NCI-H526 (cell line): ENCODE measurements at places on chromosomes 4 and X.

DNA sequence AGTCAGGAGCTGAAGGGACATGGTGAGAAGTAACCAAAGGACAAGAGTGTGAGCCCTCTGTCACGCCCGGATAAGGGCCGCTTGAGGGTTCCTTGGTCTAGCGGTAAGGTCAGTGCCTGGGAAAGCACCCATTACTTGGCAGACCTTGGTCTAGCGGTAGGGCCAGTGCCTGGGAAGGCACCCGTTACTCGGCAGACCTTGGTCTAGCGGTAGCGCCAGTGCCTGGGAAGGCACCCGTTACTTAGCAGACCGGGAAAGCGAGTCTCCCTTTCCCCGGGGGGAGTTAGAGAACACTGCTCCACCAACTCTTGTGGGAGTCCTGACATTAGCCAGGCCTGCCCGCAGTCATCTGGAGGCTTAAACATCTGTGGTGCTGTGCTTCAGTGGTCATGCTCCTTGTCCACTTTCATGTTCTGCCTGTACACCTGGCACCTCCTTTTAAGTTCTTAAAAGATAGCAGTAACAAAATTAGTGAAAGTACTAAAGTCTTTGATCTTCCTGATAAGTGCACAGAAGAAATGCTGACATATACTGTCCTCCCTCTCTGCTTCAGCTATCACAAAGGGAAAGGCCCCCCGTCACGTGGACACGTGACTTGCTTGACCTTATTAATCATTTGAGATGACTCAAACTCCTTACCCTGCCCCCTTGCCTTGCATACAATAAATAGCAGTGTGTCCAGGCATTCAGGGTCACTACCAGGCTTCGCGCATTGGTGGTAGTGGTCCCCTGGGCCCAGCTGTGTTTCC, 9.3 kb upstream of the SEC24B start:
- DNase-seq: no peak

DNA sequence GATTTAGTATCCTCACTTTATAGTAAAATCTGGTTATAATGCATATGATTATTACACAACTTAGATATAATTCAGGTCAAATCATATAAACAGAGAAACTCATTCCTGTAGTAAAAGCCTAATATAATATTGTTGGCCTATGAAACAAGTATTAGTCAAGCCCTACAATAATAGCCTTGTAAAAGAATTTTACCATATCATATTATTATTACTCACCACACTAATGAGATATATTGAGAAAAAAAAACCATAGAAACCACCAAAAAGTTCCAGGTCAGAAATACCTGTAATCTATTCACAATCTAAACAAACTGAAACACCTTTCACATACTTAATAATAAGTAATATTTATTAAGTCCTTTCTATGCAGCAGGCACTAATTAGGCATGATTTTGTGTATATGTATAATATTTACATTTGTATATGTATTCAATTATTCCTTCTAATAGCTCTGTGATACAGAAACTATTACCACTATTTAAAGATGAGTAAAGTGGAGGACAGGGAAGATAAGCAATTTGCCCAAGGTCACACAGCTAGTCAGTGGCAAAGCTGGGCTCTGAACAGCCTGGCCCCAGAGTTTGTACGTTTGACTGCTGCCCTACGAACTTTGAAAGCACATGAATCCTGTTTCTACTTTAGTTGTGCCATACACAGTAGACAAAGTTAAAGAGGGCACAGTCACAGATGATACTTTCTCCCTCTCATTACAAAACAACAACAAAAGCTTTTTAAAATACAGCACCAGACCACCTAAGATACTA, 9.0 kb downstream of the ZNF827 start:
- DNase-seq: no peak

GRCh38 chrX:109384699-109385098, 97.2 kb downstream of the GUCY2F start:
- peak; percentile 26 for DNase-seq

- DNase-seq: no peak
Measured at GRCh38 chr4:73734530-73735001, 5.8 kb upstream of the CXCL8 start.

DNA sequence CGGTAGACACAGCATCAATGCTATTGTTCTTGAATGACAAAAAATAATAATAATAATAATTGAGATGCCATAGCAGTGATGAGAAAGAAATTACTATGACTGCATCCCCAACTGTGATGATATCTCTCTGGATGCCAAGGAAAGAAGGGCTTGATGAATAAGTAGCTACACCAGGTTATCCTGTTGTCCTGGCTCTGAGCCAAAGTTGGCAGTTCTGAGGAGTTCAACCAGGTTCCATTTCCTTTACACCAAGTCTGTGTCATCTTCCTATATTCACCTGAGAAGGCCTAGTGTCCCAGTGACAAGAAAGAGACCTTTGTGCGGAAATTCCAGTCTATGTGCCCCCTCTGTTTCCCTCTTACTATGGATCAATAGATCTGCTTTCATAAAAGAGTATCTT, 3.4 kb upstream of the MAML3 start:
- DNase-seq: no peak

DNA sequence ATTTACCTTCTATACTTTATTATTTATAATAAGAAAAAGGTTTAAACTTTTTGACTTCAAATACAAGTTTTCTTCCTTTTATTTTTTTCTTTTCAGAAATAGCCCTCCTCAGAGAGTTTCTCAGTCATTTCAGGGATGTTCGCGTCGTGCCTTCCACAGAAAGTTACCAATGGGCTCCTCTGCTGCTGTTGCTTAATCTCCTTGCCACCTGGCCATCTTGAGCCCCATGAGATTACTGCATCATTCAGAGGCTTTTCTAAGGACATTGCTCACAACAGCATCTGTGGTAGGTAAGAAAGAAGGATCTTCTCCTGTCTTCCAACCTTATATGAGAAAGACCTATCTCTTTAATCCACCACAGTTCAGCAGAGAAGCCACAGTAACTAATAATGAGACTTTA, 1361.9 kb upstream of the ADGRL3 start:
- no peak for DNase-seq

DNA sequence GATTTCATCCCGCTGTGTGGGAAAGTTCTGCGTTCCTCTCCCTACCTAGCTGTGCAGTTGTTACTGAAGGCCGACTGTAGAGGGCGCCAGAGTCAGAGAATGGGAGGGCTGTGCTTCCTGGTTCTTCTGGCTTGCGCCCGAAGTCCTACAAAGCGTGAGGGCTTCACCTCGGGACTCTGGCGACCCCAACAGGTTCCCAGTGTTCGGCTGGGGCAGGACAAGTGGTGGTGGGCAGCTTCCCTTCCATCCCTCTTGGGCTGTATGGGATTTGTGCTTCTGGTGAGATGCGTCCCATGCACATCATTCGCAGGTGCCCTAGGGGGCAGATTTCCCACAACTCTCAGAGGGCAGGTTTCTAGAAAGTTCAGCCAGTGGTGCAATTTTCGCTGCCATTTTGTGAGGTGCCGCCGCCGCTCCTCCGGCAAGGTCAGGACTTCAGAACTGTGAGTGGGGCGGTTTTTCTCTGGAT, 27.3 kb downstream of the CT45A1 start:
- no peak for DNase-seq

DNA sequence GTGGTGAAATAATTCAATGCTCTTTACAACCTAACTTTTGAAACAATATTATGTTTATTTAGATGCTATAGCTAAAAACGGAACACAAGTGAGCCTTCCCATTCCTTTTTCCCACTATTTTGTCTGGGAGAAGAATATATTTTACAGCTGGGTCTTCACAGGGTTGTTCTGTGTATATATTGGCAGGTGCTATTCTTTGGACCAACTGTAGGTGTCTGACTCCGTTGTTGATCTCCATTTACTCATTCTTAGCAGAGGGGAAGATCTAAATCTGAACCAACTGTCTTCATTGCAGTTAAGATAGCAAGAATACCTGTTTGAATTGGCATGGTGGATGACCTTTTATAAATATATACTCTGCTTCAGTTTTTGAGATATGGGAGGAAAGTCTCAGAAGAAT, 257.4 kb downstream of the CFAP299 start:
- no peak for DNase-seq

- no peak for DNase-seq
Measured at GRCh38 chr4:155616117-155616516, 50.5 kb upstream of the GUCY1A1 start.

- no peak for DNase-seq
Measured at GRCh38 chr4:88734403-88734949, 36.8 kb upstream of the NAP1L5 start.

DNA sequence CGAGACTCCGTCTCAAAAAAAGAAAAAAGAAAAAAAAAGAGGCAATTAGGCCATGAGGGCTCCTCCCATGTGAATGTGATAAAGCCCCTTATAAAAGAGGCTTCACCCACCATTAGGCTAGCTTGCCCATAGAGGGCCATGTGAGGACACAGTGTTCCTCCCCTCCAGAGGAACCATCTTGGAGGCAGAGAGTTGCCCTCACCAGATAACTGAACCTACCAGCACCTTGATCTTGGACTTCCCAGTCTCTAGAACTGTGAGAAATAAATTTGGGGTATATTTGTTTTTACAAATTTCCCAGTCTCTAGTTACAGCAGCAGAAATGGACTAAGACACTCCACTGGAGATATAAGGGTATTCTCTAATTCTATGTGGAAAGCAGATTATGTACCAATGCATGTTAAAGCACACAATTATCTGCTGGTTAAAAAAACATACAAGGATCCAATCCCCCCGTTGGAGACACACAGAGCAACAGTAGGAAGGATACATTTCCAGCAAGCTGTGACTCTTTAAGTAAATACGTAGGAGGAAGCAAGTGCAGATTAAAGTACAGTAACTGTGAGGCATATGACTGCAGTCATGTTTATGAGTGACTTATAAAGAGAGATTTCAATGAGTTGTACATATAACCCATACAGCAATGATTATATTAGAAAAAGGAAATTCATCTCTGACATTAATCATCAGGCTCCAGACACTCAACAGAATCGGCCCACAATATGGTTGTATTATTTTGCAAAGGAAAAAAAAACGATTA, 21.4 kb downstream of the SH3RF1 start:
- no peak for DNase-seq

GRCh38 chr4:100826067-100826466, 308.2 kb upstream of the EMCN start:
- no peak for DNase-seq

DNA sequence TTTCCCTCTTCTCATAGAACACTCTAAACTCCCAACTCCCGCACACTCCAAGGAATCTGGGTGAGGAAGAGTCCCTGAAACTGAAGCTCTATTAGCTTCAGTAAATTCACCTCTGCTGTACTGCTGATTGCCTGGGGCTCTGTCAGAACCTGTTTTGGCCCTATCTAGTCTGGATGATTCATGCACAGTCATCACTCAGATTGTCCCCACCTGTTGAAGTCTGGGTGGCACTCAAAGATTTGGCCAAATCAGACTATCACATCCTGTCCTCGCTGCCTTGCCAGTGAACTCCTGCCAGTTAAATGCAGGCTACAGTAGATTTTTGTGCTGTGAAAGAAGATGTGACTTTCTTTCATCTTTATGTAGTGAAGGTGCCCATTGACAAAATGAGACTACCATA, 63.5 kb upstream of the EMCN start:
- DNase-seq: no peak
